ENCODE measurements at places on chromosomes 1 and 21.
A peak's percentile ranks its signal among the peaks of the same experiment; 100 is the strongest.

GRCh38 chr1:53606651-53607051 is 132.3 kb downstream of the GLIS1 start:
- DNase-seq, result no peak

DNA sequence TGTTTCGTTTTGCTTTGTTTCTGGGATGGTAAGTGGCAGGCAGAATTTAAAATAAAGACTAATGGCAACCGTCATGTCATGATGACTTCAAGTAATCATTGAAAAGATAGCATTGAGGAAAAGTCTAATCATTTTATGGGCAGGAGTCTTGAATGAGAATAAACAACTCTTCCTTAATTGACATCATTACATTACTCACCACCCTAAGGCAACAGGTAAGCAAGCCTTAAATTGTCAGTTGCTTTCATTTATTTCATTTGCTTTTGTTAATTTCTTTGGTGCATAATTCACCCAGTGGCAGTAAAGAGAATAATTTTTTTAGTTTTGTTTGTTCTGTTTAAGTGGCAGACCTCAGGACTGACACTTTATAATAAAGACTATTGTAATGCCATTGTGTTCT is 669.0 kb downstream of the RWDD3 start:
- no peak for DNase-seq

GRCh38 chr1:36400825-36401601 is 3.3 kb upstream of the LSM10 start:
- no peak for DNase-seq

DNA sequence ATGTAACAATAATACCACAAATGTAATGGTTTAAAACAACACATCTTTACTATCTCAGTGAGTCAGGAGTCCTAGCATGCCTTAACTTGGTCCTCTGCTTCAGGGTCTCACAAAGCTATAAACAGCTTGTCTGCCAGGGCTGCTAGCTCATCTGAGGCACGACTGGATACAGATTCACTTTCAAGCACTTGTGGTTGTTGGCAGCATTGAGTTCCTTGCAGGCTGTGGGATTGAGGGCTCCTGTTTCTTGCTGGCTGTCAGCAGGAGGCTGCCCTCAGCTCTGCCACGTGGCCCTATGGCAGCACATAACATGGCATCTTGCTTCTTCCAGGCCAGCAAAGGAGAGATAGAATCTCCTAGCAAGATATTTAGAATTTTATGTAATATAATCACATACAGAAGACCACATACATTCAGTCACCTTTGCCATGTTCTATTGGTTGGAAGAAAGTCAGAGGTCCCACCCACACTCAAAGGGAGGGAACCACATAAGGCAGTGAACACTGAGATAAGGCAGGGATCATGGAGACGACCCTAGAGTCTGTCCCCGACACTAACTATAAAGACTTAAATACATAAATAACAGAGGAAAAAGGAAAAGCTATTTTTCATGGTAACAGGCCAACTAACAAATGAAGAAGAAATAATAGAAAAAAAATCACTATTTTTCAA is 18.9 kb upstream of the IPP start:
- no peak for DNase-seq

GRCh38 chr1:218339267-218339831 is 5.8 kb upstream of the TGFB2 start:
- peak; percentile 35 for DNase-seq

DNA sequence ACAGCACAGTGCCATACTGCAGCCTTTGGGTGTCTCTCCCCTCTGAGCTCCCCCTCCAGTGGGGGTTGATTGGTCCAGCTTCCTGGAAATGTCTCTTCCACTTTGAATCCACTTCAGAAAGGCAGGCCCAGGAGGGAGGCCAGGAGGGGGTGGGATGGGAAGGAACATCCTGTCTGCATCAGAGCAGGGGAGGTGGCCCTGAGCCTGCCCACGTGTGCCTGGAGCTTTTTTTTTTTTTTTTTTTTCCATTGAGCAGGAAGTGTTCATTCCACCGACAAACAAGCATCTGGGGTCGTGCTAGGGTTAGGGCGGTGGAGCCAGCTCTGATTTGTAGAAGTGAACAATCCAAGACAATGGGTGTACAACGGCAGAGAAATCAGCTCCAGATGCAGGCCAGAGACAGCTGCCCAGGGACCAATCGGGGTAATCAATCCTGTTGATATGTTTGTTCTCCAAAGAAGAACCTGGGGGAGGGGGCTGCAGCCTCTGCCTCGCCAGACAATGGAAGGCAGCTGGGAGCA is 93.3 kb downstream of the SSBP3 start:
- DNase-seq, result peak; percentile 95

DNA sequence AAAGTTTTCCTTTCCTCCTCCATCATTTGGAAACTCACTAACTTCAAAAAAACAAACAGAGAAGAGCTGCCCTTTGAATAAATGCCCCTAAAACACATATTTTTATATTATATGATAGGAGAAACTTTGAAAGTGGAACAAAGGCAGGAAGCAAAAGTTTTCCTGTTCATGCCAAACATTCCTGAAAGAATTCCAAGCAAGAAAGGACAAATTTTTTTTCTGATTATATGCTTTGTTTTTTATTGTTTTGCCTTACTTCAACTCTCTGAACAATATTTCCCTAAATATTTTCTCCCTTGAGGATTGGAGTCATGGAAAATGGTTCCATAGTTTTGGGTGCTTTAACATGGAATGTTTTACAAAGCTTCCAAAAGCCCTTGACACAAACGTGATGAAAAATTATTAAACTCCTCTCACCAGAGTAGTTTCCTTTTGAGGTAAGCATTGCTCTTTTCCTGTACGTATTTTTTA is 638.5 kb upstream of the CAMK1G start:
- DNase-seq, result no peak

- no peak for DNase-seq
Measured at GRCh38 chr1:17511188-17511587, 28.3 kb upstream of the ARHGEF10L start.

- DNase-seq, result no peak
Measured at GRCh38 chr1:238779716-238780115, 606.7 kb upstream of the CHRM3 start.

DNA sequence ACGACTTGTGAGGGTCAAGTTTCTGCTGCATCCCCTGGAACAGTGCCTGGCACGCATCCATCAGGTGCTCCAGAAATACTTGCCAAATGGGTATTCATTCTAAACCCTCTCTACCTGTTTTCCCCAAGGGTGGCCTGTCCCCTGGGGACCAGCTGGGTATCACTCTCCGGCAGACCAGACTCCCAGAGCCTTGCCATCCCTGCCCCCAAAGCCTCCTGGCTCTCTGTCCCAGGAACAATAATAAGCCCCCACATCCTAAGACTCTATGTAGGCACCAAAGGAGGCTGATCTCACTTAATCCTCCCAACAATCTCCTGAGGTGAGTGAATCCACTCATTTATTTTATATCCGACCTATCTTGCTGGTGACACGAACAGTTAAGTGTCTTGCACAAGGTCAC is 96.7 kb downstream of the MRPL37 start:
- no peak for DNase-seq

- no peak for DNase-seq
Measured at GRCh38 chr1:69707103-69707502, 139.4 kb downstream of the LRRC7 start.

- no peak for DNase-seq
Measured at GRCh38 chr21:45318146-45318555, 30.5 kb upstream of the POFUT2 start.

- DNase-seq, result peak; percentile 9
Measured at GRCh38 chr1:64470665-64471217, 812 bp downstream of the CACHD1 start.

DNA sequence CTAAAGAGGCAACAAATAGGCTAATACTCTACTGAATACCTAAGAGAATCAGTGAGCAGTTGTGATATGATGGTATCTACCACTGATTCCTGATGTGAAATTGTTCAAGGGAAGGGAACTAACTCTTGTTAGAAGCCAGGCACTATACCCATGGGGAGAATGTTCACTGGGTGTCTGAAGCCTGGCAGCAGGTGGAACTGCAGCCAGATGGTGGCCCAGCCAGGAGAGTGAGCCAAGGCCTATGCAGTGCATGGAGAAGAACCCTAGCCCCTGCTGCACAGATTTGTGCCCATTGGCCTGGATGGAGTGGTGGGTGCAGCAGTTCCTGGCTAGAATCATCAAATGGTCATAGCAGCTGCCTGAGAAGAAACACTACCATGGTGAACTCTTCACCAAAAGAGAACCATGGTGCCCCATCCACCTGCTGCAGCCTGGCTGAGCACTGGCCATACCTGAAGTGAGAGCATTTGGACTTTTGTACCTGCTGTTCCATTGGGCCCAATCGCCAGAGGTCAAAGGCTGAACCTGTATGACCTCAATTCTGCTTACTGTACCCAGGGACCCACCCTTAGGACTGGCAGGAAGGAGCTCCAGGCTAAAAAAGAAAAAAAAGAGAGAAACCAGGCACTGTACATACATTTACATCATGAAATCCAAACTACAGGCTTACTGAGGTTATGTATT is 118.8 kb upstream of the IVNS1ABP start:
- no peak for DNase-seq

- DNase-seq, result no peak
Measured at GRCh38 chr1:161013131-161013487, 7.8 kb downstream of the F11R start.

- DNase-seq, result peak; percentile 22
Measured at GRCh38 chr1:87684713-87685205, 356.1 kb downstream of the LMO4 start.

GRCh38 chr1:25569597-25570396 is 26.4 kb downstream of the LDLRAP1 start:
- no peak for DNase-seq

- no peak for DNase-seq
Measured at GRCh38 chr1:236206548-236206947, 64.2 kb downstream of the GPR137B start.

- DNase-seq, result no peak
Measured at GRCh38 chr1:243917177-243917862, 67.3 kb upstream of the AKT3 start.

- peak; percentile 97 for DNase-seq
Measured at GRCh38 chr21:36792505-36792967, 93.6 kb downstream of the SIM2 start.

Data from NCI-H2029 (cell line).